ENCODE measurements at places on chromosomes 2 and 18.

- no peak for DNase-seq
Measured at GRCh38 chr2:202038471-202039277, 5.0 kb downstream of the FZD7 start.

- DNase-seq = no peak
Measured at GRCh38 chr2:123695426-123695825, 329.7 kb upstream of the CNTNAP5 start.

DNA sequence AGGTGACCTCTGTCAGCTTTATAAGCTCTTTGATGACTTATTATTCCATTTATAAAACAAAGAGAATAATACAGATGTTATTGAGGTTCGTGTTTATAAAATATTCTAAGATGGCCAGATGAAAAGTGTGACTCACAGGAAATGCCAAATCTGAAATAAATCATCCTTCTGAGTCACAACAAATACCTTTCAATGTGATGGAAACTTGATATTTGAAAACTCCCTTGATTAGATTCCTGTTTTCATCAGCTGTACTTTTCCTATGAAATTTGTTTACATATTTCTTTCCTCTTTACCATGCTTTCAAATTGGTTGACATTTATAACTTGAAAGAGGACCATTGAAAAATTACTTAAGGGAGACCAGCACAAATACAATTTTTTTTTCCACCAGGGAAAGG is 30.6 kb upstream of the PPP1R1C start:
- DNase-seq = no peak

DNA sequence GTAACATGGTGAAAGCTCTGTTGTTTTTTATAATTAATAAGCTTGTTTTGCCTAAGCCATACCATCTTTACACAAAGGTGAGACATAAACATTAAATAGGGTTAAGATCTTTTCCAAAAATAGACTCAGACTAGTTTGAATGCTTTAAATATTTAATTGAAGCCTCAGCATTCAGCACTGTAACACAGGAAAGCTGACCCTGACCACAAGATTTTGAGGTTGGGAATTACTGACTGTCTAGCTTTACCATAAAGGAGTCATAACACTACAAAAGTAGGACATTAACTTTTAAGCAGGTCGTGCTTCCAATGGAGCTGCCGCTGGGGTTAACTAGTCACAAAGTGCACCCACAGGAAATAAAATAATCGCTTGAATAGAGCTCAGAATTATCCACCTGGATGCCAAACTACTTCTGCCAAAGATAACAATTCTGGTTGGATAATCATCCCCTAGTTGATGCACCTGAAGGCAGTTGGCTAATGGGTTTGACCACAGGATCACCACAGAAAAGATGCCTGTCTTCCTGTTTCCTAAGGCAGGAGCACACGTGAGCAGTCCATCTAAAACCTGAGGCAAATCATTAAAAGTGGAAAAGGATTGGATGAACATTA is 106.2 kb downstream of the COBLL1 start:
- no peak for DNase-seq

GRCh38 chr2:239824866-239825704 is 200.1 kb downstream of the NDUFA10 start:
- no peak for DNase-seq

- no peak for DNase-seq
Measured at GRCh38 chr18:57767259-57768050, 35.7 kb downstream of the ATP8B1 start.

GRCh38 chr2:166651080-166651675 is 157.1 kb upstream of the SCN7A start:
- DNase-seq = no peak

DNA sequence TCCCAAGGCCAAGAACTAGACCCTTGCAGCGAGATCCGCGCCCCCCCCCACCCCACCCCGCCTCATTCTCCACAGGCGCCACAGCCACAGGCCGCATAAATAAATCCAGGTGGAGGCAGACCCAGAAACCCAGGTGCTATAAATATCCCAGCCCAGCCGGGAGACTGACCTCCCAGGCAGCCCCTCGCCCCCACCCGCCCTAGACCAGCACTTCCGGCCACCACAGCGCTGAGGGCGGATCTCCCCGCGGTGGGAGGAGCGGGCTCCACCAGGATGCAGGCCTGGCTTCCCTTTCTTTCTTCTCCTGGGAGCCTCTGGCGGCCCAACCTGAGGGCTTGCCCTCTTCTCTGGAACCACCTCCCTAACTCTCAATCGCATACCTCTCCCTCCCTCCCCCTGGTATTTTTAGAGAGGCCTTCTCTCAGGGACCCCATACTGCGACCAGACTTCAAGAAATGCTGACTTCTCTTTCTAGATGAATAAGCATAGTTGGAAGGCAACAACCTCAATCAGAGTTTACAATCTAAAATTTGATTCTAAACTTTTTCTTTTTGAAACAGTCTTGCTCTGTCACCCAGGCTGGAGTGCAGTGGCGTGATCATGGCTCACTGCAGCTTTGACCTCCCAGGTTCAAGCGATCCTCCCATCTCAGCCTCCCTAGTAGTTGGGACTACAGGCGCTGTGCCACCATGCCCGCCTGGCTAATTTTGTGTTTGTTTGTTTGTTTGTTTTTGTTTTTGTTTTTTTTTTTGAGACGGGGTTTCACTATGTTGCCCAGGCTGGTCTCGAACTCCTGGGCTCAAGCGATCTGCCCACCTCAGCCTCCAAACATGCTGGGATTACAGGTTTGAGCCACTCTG is 55.0 kb downstream of the PKDCC start:
- DNase-seq = no peak

Measured in stimulated activated CD4-positive, alpha-beta T cell treated with anti-CD3 and anti-CD28 coated beads, TNF-alpha, amount 100 ng/mL, for 1 hour (primary cell).